ENCODE measurements at places on chromosomes 7 and 10.

- no peak for DNase-seq
These were observed 62.5 kb downstream of the MKI67 start for GRCh38 chr10:128063736-128064107.

GRCh38 chr7:99380032-99380822 is 5.7 kb downstream of the ARPC1B start:
- no peak for DNase-seq

- no peak for DNase-seq
These were observed 65.9 kb upstream of the CC2D2B start for GRCh38 chr10:95841661-95842498.

GRCh38 chr7:73909051-73909941 is 48.3 kb downstream of the TMEM270 start:
- DNase-seq = no peak

- no peak for DNase-seq
These were observed 9.3 kb downstream of the SHH start for GRCh38 chr7:155802906-155803417.

- no peak for DNase-seq
These were observed 22.5 kb downstream of the CEP41 start for GRCh38 chr7:130418306-130418705.

- no peak for DNase-seq
These were observed 77.2 kb upstream of the TMEM106B start for GRCh38 chr7:12133865-12134264.

- no peak for DNase-seq
These were observed 967 bp upstream of the GLI3 start for GRCh38 chr7:42237811-42238541.

DNA sequence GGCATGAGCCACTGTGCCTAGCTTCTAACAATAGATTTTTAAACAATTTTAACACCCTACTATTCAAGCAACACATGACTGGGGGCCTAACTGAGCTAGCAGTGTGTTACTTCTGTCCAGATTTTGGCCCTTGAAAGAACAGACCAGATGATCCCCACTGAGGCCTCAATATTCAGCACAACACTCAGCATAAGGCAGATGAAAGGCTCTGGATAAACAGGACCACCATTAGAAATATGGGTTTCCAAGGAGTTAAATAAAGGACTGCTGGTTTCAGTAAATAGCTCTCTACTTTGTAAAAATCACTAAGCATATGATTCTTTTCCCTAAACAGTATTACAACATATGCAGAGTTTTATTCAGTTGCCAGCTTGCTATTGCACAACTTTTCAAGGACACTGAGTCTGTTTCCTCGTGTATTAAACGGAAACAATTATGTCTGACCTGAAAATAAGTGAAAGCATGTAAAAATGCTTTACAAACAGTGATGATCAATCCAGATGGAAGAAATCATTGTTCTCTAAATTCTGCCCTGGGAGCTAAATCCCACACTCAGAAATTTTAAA is 23.8 kb upstream of the FZD1 start:
- DNase-seq = no peak

DNA sequence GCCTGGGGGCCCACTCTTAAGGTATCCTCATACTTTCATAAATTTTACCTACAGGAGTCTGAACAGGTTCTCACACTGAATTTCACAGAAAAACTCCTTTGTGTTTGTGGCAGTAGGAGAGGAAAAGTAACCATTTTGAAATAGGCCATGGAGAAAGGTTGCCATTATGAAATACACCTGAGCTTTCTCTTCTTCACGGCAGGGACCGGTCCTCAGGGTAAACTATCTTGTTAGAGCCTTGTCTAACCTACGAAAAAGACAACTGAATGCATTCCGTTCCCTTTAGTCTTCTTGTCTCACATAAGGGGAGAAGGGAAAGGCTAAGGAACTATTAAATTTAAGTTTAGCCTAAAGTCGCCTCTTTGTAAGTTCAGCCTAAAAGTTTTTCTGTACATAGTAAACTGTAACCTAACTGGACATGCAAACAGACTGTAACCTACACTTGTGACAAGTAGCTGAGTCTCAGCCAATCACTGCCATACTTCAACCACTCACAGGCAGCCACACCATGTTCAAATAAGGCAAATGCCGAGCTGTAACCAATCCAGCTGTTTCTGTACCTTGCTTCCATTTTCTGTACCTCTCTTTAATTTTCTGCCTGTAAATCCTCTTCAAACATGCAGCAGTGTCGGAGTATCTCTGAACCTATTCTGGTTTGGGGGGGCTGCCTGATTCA is 14.2 kb upstream of the RNF32 start:
- no peak for DNase-seq

DNA sequence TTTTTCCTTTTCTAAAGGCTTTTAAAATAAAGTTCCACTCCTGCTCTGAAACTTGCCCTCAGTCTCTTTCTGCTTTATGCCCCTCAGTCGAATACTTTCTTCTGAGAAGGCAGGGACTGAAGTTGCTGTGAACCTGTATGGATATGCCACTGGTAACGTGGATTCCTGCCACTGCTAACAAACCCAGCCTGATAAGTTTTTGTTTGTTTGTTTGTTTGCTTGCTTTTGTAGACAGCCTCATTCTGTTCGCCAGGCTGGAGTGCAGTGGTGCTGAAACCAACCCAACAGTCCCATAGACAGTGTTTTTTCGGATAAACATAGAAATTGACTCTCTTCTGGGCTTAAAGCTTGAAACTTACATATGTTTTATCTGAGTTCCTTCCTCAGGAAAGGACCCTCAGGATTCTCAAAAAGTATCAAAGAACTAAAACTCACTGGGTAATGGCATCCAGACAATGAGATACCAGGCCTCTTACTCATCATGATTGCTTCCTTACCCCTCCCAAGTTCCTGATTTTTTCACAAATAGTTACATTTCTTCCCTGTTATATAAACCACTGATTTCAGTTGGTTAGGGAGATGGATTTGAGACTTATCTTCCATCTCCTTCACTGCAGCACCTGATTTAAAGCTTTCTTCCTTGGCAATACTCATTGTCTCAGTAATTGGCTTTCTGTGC is 273.6 kb downstream of the SDHAF3 start:
- no peak for DNase-seq

GRCh38 chr10:54958844-54959243 is 157.8 kb upstream of the PCDH15 start:
- DNase-seq = no peak

- DNase-seq = no peak
These were observed 93.7 kb downstream of the EPC1 start for GRCh38 chr10:32253276-32253675.

GRCh38 chr7:33904681-33905388 is 504 bp upstream of the BMPER start:
- DNase-seq = no peak

GRCh38 chr7:147607157-147607800 is 983.3 kb upstream of the C7orf33 start:
- DNase-seq = no peak

GRCh38 chr7:141550386-141551093 is 670 bp upstream of the AGK start:
- DNase-seq = no peak

DNA sequence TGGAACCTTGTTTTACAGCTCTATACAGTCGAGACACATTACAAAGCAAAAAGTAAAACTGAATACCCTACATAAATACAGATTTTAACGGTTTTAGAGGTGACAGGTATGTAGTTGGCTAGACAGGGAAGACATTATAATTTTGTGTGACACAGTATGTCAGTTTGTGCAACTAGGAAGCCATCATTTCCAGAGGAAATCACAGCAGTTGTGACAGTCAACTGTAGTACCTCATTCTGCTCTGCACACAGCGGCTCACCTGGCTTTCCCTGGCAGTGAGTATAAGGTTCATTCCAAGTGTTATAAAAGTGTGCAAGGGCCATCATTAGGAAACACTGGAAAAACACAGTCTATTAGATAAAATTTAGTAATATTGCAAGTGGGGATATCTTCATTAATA is 501.6 kb upstream of the PHF14 start:
- DNase-seq = no peak

GRCh38 chr10:29327746-29328102 is 38.9 kb downstream of the LYZL1 start:
- no peak for DNase-seq

GRCh38 chr10:79140085-79140793 is 71.5 kb downstream of the ZMIZ1 start:
- no peak for DNase-seq

- no peak for DNase-seq
These were observed 50.0 kb upstream of the HGF start for GRCh38 chr7:81819861-81820260.

GRCh38 chr10:16789261-16789660 is 28.0 kb downstream of the RSU1 start:
- no peak for DNase-seq

DNA sequence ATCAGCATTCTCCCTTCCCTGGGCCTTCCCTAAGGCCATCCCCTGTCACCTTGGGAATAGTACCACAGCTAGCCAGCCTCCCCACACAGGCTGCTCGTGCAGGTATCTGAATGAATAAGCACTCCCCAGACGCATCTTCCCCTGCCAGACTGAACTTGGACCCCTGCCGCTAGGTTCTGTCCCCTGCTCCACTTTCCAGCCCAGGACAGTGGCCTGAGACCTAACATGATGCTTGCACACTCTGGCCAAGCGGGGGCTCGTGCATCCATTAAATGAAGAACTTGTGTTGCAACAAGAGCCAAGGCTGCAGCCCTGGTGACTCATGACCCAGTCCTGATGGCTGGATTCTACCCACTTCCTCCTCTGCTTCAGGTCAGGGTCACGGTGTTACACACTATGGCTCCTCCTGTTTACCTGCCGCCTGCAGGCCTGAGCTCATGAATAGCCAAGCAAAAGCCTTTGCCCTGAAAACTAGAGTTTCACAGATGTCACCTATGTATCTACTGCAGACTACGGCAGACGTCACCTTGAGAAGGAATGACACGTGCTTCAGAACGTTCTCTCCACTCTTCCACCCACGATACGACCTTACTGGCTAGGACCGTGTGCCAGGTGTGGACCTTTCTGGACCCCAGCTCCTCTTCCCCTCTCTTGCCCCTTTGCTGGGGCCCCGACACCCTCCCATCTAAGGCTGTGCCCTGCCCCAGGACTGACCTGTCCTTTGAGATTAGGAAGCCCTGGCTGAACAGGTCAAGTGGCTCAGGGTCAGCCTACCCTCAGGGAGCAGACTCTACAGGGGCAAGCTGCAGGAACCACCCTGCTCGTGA is 6.5 kb downstream of the ASB13 start:
- no peak for DNase-seq

DNA sequence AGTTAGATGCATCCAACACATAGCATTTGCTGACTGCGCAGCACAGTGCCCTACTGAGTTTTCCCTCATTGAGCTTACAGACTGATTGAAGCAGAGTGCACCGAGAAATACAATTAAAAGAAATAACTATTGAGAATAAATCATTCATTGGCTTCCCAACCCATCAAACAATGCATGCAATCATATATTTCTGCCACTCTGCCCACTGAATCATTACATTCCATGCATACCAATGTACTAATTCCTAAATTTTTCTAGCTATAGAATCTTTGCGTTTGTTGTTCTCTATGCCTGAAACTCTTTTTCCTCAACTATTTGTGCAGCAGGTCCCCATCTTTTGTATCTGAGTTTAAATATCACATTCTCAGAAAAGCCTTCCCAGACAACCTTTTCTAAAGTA is 783.8 kb downstream of the SORCS1 start:
- DNase-seq = no peak
